Endothelial cell of umbilical vein (primary cell): ENCODE measurements at places on chromosomes 6 and 20. TPM values are rescaled to one million over a fixed set of nuclear protein-coding genes. Genes with fewer than 3 reads are reported as not detected.

- no peaks in the 10 kb centered on the region for H3K4me1 ChIP-seq
- no peaks in the 10 kb centered on the region for H3K36me3 ChIP-seq
- H3K4me3 ChIP-seq = no peak overlapping the region
Measured at GRCh38 chr20:17376031-17376430, 149.2 kb downstream of the PCSK2 start.

- no peaks in the 10 kb centered on the region for H3K36me3 ChIP-seq
- H3K4me3 ChIP-seq = no peak overlapping the region
- DNase-seq = no peak
- no peak overlapping the region for H3K27ac ChIP-seq
Measured at GRCh38 chr20:24468401-24469115, 871 bp upstream of the SYNDIG1 start.

GRCh38 chr6:142055219-142055618, 77.5 kb upstream of the GJE1 start:
- H3K4me1 ChIP-seq = no peaks in the 10 kb centered on the region
- no peak overlapping the region for H3K4me3 ChIP-seq
- DNase-seq = no peak
- no peaks in the 10 kb centered on the region for H3K27me3 ChIP-seq

The OPRL1 gene
- 2.0 and 2.6 TPM in 2 replicates for polyA plus RNA-seq

- no peak overlapping the region for H3K4me3 ChIP-seq
- DNase-seq = peak; percentile 72
- H3K36me3 ChIP-seq = no peaks in the 10 kb centered on the region
- H3K27me3 ChIP-seq = no peaks in the 10 kb centered on the region
Measured at GRCh38 chr6:129575378-129576118, 134.4 kb downstream of the ARHGAP18 start.
